ENCODE measurements at places on chromosomes 12 and 14.

DNA sequence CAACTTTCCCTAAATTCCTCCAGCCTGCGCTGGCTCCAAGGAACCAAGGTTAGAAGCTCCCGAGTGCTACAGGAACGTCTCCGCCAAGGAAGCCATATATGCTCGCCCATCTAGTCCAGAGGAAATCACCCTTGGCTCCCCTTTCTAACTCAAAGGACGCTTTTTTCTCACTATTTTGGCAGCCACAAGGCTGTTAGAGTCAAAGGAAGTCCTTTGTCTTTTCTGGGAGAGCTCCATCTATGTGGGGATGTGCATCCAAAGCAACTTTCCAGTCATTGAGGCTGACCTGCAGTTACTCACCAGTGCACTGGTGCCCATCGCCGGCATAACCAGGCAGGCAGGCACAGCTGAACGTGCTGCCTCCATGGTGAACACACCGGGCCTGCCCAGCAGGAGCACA is 37.6 kb downstream of the RTRAF start:
- no peak overlapping the region for H3K27ac ChIP-seq
- no peak for DNase-seq
- H3K4me1 ChIP-seq = peaks cover 52% of the 10 kb centered on the region
- H3K27me3 ChIP-seq = no peaks in the 10 kb centered on the region
- peaks cover 10% of the 10 kb centered on the region for H3K36me3 ChIP-seq

DNA sequence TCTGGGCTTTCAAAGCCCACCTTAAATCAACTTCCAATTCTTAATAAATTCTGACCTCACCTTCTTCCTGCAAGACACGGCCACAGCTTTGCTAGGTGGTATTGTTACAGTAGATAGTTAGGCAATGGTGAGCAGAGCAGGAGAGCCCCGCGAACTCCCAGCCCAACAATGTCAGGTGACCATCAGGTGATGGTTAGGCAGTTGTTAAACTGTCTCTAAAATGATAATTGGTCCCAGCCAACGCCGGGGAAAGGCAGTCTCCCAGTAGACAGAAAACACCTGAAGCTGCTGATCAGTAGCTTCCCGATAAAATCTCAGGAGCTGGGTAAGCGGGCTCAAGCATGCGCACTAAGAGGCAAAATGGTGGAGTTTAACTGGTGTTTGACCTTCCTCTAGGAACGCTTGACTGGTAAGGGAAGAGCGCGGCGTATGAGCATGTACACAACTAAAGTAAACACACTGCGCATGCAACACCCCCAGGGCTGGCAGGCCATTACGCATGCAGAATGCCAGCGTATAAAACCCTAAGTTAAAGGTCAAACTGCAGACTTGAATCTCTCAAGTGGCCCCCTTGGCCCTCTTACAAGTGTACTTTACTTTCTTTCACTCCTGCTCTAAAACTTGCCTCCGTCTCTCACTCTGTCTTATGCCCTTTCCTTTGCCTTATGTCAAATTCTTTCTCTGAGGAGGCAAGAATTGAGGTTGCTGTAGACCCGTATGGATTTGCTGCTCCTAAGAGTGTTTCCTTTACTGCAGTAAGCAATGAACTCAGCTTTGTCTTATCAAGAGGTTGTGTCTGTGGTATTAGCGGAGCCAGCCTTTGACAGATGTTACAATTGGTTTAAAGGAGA is 113.5 kb downstream of the C12orf75 start:
- peaks cover 12% of the 10 kb centered on the region for H3K4me1 ChIP-seq
- no peak for DNase-seq
- no peak overlapping the region for H3K4me3 ChIP-seq
- H3K27ac ChIP-seq = no peak overlapping the region

DNA sequence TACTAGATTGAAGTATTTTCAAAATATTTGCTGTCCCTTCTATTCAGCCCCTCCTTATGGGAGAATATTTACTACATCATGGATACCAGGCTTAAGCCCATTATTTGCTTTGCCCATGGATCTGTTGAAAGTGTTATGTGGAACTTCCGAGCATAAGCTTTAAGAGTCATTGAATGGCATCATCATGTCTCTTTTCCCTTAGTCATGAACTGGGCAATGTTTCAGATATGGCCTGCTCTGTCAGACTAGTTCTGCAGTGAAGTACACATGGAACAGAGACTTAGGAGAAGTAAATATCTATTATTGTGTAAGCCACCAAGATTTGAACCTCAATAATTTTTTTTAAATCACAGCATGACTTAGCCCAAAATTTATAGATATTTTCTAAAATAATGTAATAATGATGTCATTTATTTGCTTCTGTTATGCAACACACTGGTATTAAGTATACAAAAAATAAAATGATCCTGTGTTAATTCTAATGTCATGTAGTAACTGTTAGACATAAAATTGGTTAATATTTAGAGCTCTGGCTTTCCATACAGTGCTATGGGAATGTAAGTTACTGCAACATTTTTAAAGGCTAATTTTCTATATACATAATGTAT is 1097.3 kb downstream of the SLC16A7 start:
- DNase-seq = no peak
- no peaks in the 10 kb centered on the region for H3K27me3 ChIP-seq
- no peaks in the 10 kb centered on the region for H3K4me1 ChIP-seq
- H3K27ac ChIP-seq = no peak overlapping the region
- H3K4me3 ChIP-seq = no peak overlapping the region

GRCh38 chr12:5966486-5967095 is 21.5 kb upstream of the ANO2 start:
- H3K27ac ChIP-seq = no peak overlapping the region
- H3K27me3 ChIP-seq = no peaks in the 10 kb centered on the region
- H3K36me3 ChIP-seq = no peaks in the 10 kb centered on the region
- no peaks in the 10 kb centered on the region for H3K4me1 ChIP-seq
- no peak for DNase-seq

DNA sequence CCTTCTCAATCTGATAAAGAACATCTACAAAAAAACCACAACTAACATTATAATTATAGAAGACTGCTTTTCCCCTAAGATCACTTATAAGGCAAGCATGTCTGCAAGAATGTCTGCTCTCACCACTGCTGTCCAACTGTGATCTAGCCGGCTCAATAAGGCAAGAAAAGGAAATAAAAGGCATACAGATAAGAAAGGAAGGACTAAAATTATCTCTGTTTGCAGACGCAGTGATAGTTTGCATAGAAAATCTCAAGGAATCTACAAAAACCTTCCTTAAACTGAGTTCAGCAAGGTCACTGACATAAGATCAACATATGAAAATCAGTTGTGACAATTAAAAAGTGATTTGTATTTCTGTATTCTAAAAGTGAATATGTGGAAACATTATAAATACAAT is 138.0 kb upstream of the EGLN3 start:
- H3K4me1 ChIP-seq = no peaks in the 10 kb centered on the region
- H3K27me3 ChIP-seq = no peaks in the 10 kb centered on the region
- no peak overlapping the region for H3K27ac ChIP-seq
- no peak for DNase-seq
- no peak overlapping the region for H3K4me3 ChIP-seq

GRCh38 chr12:124471828-124472227 is 95.6 kb downstream of the NCOR2 start:
- no peak for DNase-seq
- no peaks in the 10 kb centered on the region for H3K27me3 ChIP-seq
- no peaks in the 10 kb centered on the region for H3K4me1 ChIP-seq
- peaks cover 66% of the 10 kb centered on the region for H3K36me3 ChIP-seq

DNA sequence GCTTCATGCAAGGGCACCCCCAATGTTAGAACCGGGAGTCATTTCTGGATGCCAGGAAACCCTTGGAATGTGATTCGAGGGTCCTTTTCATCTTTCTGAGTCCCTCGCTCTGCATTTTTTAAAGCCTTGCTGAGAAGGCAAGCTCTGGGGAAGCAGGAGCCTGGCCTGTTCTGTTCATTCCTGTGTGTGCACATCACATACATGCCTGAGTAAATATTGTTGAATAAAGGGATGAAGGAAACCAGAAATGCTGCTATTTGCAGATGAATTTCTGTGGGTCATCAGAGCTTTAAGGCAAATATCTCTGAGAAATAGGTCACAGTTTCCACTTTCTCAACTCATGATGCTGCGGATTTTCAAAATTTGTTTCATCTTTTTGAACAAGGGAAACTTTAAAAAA is 170.1 kb downstream of the PAH start:
- no peaks in the 10 kb centered on the region for H3K36me3 ChIP-seq
- no peak overlapping the region for H3K27ac ChIP-seq
- no peaks in the 10 kb centered on the region for H3K27me3 ChIP-seq
- no peak overlapping the region for H3K4me3 ChIP-seq
- no peak for DNase-seq
- H3K4me1 ChIP-seq = no peaks in the 10 kb centered on the region

GRCh38 chr12:130868412-130868811 is 3.5 kb upstream of the RAN start:
- no peak overlapping the region for H3K4me3 ChIP-seq
- no peak for DNase-seq
- no peaks in the 10 kb centered on the region for H3K27me3 ChIP-seq
- H3K4me1 ChIP-seq = peaks cover 20% of the 10 kb centered on the region
- peak overlapping the region; percentile 3 for H3K27ac ChIP-seq

GRCh38 chr12:89437231-89437630 is 84.9 kb upstream of the DUSP6 start:
- H3K36me3 ChIP-seq = no peaks in the 10 kb centered on the region
- H3K4me3 ChIP-seq = no peak overlapping the region
- no peaks in the 10 kb centered on the region for H3K4me1 ChIP-seq

Measured in right atrium auricular region (tissue), 2 donors.